ENCODE measurements at places on chromosomes 11 and 22. TPM values are rescaled to one million over a fixed set of nuclear protein-coding genes. Genes with fewer than 3 reads are reported as not detected.

DNA sequence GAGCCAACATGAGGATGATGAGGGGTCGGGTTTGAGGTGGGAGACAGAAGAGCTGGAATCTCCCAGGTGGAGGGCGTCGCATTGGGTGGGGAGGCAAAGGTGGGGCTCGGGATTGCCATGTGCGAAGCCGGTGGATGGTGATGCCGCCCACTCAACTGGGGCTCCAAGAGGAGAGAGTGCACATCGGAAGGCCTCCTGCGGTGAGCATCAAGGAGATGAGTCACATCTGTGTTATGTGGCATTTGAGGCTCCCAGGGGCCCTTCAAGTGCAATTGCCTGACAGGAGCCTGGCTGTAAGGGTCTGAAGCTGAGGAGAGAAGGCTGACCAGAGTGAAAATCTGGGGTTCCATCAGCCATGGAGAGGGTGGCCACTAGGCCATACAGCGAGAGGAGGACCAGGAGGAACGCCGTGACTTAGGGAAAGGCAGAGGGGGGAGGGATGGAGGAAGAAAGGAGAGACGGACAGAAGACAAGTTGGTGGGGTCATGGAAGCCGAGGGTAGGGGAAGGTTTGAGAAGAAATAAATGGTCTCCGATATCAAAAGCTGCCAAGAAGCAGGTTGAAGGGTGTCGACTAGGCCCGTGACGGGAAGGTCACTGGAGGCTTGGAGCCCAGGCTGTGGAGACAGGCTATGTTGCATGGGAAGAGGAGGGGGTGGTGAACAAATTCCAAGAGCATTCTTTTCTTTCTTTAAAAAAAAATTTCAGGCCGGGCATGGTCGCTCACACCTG is 21.3 kb downstream of the RASD2 start:
- no peak overlapping the region for H3K27ac ChIP-seq
- no peak overlapping the region for H3K4me3 ChIP-seq
- H3K4me1 ChIP-seq = peaks cover 25% of the 10 kb centered on the region
- peak; percentile 85 for DNase-seq
- H3K27me3 ChIP-seq = no peaks in the 10 kb centered on the region

Gene DGCR2
- 48.4 TPM for total RNA-seq

DNA sequence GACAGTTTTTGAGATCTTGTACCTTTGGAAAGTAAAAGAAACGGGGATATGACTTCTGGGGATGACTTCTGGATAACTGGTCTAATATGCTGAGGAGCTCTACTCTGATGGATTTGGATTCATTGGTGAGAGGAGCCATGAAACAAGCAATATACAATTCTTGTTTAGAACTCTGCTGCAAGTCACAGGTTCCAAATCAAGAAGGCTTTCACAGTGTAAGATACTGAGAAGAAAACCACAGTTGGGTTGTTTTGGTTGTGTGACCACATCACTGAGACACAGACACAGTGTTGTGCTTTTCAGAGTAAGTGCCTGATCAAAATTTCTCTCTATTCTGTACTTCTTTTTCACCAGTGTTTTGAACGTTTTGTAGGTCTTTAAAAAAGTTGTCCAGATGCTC is 13.1 kb upstream of the UCP2 start:
- DNase-seq = no peak
- no peak overlapping the region for H3K4me3 ChIP-seq
- no peak overlapping the region for H3K27ac ChIP-seq
- no peaks in the 10 kb centered on the region for H3K27me3 ChIP-seq
- H3K36me3 ChIP-seq = no peaks in the 10 kb centered on the region

Gene RAG2
- total RNA-seq = not detected

DNA sequence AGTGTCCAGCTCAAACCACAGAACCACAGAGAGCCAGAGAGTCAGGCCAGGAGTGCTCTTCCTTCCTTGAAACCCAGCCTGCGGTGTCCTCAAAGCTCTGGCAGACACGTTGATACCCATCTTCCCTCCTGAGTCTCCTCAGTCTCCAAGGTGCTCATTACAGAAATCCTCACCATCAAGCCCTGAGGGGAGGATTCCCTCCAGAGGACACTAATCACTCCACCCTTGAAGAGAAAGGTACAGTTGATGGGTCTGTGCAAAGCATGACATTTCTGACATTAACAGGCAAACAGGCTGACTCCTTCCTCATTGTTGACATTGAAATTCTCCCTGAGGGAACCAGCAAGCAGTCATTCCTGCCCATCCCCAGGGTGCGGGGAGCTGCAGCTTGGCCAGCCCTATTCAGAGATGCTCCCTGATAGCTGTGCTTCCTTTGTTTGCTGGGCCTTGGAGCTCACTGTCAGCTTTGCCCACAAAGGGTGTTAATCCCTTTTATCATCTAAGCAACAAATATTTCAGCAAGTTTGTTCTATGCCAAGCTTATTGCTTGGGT is 101.7 kb upstream of the CSNK2A3 start:
- H3K27ac ChIP-seq = no peak overlapping the region
- peaks cover 19% of the 10 kb centered on the region for H3K27me3 ChIP-seq
- H3K36me3 ChIP-seq = no peaks in the 10 kb centered on the region

- H3K36me3 ChIP-seq = no peaks in the 10 kb centered on the region
- peaks cover 20% of the 10 kb centered on the region for H3K4me1 ChIP-seq
- no peak for DNase-seq
- no peak overlapping the region for H3K4me3 ChIP-seq
Observed at GRCh38 chr11:78414321-78415051, 3.1 kb downstream of the GAB2 start.

Gene OR52H1
- not detected for total RNA-seq

DNA sequence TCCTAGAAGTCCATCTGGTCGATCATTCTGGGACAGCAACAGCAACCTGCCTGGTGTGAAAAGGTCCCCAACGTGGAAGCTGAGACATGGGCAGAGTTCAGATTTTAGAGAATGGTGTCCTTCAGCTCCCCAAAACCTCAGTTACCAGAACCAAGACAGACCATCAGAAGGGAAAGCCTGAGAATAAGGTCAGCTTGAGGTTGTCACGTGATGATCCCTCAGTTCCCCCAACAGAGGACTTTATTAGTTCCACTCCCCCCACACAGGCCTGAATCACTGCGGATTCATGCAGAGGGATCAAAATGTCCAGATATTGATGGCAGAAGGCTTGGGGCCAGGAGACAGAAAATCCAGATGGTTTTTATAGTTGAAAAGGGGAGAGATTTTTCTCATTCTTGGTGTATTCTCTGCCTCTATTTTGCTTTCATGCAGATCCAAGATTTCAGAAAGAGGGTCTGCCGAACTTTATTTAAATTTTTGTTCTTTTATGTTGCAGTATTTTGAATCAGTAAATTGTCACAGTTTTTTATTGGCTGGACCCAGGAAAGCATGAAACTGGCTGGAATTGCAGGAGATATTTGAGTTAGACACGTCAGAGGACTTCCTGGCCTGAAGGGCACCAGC is 139.0 kb upstream of the NTM start:
- H3K27ac ChIP-seq = no peak overlapping the region
- no peak for DNase-seq
- no peaks in the 10 kb centered on the region for H3K4me1 ChIP-seq
- H3K27me3 ChIP-seq = peaks cover 5% of the 10 kb centered on the region

GRCh38 chr11:105244160-105244825 is 104.7 kb upstream of the CARD18 start:
- no peaks in the 10 kb centered on the region for H3K27me3 ChIP-seq
- no peak overlapping the region for H3K4me3 ChIP-seq
- peaks cover 8% of the 10 kb centered on the region for H3K4me1 ChIP-seq
- no peaks in the 10 kb centered on the region for H3K36me3 ChIP-seq
- DNase-seq = peak; percentile 96

Gene AQP11
- 0.48 TPM for total RNA-seq

- peaks cover 13% of the 10 kb centered on the region for H3K4me1 ChIP-seq
- no peak overlapping the region for H3K27ac ChIP-seq
- no peaks in the 10 kb centered on the region for H3K27me3 ChIP-seq
- DNase-seq = peak; percentile 59
Observed at GRCh38 chr11:63866211-63866610, 27.3 kb downstream of the MARK2 start.

- DNase-seq = no peak
- no peaks in the 10 kb centered on the region for H3K4me1 ChIP-seq
- H3K27me3 ChIP-seq = peaks cover 10% of the 10 kb centered on the region
- H3K27ac ChIP-seq = no peak overlapping the region
- H3K4me3 ChIP-seq = no peak overlapping the region
- H3K36me3 ChIP-seq = no peaks in the 10 kb centered on the region
Observed at GRCh38 chr22:19619144-19620009, 94.9 kb upstream of the SEPTIN5 start.

Gene ELFN2
- 2.8 TPM for total RNA-seq

Gene PDGFD
- 2.1 TPM for total RNA-seq

DNA sequence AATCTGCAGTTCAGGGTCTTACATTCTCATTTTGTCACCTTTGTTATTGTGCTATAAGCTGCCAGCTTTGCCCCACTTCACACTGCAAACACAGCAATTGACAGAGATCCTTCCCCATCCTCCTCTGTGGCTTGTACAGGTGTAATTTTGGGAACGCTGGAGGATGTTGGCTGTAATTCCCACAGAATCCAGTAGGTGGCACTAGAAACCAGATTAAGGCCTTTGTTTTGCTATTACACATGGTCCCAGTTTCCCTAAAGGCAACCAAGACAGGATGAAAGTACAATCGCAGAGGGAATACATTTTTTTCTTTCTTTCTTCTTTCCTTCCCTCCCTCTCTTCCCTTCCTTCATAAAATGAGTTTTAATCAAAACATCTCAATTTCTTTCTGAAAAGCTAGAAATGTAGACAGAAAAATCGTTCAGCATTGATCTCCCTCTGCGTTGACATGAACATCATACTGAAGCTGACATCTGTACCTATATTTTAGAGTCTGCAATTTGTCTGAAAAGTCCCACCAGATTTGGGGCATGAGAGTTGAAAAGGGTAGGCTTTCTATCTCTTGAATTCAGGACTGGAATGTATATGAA is 21.3 kb upstream of the NELL1 start:
- peak; percentile 5 for DNase-seq
- H3K36me3 ChIP-seq = no peaks in the 10 kb centered on the region
- no peak overlapping the region for H3K27ac ChIP-seq
- no peaks in the 10 kb centered on the region for H3K4me1 ChIP-seq
- no peak overlapping the region for H3K4me3 ChIP-seq

Data from astrocyte (in vitro differentiated cells and primary cell).